ENCODE measurements at places on chromosomes 7 and 10.

DNA sequence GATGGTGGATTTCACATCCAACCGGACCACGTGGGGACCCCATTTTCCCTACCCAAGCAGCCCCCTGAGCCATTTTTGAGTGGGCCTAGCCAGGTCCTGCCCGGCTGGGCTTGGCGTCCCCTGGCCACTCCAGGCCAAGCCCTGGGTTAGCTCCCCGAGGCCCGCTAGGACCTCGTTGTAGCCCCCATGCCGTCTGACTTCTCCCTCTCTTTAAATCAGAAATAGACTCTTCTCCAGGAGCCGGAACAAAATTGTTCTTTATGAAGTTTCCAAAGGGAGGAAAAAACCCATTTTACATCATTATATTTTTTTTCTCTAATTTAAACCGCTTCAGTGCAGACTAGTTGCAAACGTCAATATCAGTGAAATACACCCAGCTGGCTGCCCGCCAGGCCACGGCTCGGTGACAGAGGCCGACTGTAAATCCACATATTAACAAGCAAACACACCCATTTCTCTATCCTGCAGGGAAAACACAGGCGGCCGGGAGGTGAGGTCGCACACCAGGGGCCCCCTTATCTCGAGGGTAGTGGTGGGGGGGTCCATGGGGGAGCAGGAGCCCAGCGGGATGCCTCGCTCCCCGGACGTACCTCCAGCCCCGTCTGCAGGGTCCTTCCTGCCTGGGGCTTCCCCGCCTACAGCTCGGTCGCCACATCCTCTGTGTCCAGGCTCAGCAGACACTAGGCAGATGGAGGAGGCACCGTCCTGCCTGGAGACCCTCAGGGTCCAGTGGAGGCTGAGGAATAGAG lies 72.7 kb downstream of the ELFN1 start:
- peak; percentile 25 for DNase-seq

DNA sequence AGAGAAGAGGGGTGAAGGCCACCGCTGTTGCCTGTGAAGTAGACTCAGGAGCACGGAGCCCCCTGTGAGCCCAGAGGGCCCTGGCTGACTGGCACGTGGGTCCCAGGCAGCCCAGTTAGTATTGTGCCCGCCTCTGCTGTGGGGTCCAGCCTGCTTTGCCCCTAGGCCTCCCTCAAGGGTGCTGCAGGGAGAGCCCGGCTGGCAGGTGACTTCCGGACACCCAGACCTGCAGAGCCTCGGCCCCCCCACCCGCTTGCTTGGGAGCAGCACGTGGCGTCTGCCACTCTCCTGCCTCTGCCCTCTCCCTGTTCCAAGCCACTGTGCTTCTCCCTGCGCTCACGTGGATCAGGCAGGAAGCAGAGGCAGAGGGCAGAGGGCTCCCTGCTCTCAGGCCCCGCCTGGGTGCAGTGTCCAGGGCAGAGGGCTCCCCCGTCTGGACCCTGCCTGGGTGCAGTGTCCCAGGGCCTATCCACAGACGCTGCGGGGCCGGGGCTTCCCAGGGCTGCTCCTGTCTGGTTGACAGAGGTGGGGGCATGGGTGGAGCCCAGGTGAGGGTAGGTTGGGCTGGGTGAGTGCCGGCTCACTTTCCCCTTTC lies 88.4 kb downstream of the DNAJB6 start:
- DNase-seq: no peak

GRCh38 chr10:76185471-76186301 lies 754.3 kb downstream of the LRMDA start:
- no peak for DNase-seq

- no peak for DNase-seq
These were observed 103.5 kb upstream of the NANOS1 start for GRCh38 chr10:118926072-118926417.

DNA sequence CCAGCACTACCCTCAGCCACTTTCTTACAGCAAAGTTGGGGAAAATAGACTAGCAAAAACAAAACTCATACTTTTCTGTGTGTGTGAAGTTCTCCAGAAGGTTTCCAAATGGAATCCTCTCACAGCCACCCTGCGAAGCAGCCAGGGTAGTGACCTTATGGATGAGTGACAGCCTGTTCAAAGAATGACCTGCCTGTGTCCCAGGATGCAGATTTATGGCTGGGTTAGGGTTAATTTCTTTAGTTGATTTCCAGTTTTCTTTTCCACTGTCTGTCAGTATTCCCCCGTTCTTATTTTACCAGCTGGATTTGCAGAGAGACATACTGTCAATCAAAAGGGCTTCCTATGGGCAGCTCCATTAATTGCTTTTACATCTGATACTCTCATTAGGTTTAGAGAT lies 2.4 kb upstream of the SEMA4G start:
- no peak for DNase-seq

- DNase-seq: no peak
These were observed 15.4 kb downstream of the MICU1 start for GRCh38 chr10:72610466-72610865.

GRCh38 chr10:101778781-101779543 lies 3.0 kb upstream of the FGF8 start:
- DNase-seq: no peak

- peak; percentile 8 for DNase-seq
These were observed 73.0 kb upstream of the LEP start for GRCh38 chr7:128167791-128168666.

- no peak for DNase-seq
These were observed 5.9 kb downstream of the PIK3CG start for GRCh38 chr7:106870983-106871410.

DNA sequence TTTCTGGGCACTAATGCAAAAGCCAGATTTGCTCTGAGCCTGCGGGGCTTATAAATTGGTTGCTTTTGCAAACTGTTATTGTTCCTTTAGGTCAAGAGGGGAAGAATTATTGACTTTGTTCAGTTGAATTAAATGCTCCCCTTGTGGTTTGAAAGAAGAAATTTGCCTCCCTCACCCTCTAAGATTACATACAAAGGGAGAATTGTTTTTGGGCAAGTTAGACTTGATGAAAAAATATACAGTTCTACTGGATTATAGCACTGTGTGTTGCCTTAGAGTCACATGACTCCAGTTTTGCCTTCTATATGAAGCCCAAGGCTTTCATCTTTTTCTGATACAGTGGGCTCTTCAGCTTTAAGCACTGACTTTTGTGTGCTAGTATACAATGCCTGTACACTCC lies 1265.8 kb upstream of the LRRTM3 start:
- no peak for DNase-seq

Data from stimulated activated CD4-positive, alpha-beta T cell treated with anti-CD3 and anti-CD28 coated beads, Interleukin-2, amount 100 ng/mL, for 24 hours (primary cell).